ENCODE measurements at places on chromosomes 16 and 17. TPM values are rescaled to one million over a fixed set of nuclear protein-coding genes. Genes with fewer than 3 reads are reported as not detected.

DNA sequence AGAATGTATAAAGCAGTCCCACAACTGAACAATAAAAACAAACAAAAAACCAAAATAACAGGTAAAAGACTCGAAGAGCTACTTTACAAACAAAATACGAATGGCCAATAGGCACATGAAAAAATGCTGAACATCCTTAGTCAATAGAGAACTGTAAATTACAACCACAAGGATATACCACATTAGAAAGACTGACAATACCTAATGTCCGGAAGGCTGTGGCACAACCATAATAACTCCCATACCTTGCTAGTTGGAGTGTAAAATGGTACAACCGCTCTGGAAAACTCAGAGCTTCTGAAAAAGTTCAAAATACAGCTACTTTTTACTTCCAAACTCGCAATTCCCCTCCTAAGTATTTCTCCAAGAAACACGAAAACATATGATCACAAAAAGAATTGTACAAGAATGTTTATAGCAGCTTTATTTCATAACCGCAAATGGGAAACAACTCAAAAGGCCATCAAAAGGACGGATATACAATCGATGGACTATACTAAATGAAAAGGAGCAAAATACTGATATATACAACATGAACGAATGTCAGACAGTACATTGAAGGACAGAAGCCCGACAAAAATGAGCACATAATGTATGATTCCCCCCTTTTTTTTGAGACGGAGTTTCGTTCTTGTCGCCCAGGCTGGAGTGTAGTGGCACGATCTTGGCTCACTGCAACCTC lies 2.3 kb downstream of the TP53 start:
- no peak for DNase-seq

- no peak for DNase-seq
Observed at GRCh38 chr17:37888881-37889280, 35.3 kb upstream of the TBC1D3K start.

DNA sequence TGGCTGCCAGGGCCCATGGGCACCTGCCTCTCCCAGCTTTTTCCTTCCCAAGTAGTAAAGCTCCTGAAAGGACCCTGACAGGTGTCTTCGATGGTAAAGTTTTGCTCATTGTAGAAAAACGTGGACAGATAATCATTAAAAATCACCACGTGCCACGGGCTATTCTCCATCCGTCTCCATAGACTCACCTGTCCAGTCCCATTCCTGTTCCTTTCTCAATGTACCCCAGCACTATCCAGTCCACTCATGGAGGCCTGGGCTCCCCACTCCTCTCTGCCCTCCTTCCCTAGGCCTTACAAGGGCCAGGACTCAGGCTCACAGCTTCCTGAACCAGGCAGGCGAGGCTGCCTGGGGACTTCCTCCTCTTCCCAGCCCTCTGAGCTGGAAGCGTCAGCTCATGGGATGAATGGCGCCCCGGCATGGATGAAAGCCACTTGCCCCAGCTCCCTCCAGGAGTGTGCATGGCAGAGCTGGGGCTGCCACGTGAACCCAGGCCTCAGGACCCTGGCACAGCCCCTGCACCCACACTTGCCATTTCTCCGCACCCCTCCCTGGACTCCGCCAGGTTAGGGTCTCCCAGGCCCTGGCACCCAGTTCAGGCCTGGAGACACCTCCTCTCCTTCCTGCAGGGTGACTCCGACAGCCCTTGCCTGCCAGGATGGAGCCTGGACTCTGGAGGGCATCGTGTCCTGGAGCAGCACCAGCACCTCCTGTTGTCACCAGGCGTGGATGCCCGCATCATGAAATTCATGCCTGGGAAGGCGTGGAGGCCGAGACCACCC lies 8.8 kb downstream of the CTRB1 start:
- DNase-seq = no peak

- peak; percentile 91 for DNase-seq
Observed at GRCh38 chr17:35046740-35047283, 16.7 kb downstream of the RFFL start.

DNA sequence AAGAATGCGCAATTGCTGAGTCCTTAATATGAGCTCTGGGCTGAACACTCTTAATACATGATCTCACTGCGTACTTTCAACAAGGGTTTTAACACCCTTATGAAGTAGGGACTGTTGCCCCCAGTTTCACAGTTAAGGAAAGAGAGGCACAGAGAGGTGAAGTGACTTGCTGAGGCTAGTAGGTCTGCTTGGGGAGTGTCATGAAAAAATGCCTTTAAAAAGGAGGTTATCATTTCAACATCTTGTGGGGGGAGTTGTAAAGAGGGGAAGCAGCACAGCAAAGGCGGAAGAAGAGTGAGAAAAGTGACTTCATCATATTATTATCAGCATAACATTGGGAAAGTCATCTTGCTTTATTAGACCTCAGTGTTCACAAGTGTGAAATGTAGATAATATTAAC lies 2.1 kb downstream of the CCL4L2 start:
- DNase-seq = no peak

CCDC154 gene
- 0.13 TPM for total RNA-seq

DNA sequence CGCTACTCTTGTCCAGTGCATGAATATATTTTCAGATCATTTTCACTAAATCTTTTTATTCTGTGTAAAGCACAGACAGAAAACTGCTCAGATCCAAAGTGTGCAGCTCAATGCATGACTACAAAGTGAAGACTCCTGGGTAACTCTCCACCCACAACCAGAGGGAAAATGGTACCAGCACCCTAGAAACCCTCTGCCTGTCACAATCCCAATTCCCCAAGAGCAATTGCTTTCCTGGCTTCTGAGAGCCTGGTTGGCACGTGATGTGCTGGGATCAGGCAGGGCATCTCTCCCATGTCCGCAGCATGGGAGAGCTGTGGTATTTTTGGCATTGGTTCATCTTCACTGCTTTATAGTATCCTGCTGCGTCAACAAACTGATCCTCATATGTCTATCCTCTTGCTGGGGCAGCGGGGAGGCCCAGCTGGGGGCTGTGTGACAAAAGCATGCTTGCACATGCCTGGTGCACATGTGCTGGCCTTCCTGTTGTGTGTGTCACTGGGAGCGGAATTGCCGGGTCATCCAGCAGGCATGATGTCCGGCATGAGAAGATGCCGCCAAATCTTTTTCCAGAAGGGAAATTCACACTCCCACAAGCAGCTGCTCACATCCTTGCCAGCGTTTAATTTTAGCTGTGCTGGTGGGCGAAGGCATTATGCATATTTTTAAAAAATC lies 278.9 kb upstream of the FOXF1 start:
- DNase-seq = no peak

- no peak for DNase-seq
Observed at GRCh38 chr17:2406271-2406902, 5.5 kb upstream of the MNT start.

DNA sequence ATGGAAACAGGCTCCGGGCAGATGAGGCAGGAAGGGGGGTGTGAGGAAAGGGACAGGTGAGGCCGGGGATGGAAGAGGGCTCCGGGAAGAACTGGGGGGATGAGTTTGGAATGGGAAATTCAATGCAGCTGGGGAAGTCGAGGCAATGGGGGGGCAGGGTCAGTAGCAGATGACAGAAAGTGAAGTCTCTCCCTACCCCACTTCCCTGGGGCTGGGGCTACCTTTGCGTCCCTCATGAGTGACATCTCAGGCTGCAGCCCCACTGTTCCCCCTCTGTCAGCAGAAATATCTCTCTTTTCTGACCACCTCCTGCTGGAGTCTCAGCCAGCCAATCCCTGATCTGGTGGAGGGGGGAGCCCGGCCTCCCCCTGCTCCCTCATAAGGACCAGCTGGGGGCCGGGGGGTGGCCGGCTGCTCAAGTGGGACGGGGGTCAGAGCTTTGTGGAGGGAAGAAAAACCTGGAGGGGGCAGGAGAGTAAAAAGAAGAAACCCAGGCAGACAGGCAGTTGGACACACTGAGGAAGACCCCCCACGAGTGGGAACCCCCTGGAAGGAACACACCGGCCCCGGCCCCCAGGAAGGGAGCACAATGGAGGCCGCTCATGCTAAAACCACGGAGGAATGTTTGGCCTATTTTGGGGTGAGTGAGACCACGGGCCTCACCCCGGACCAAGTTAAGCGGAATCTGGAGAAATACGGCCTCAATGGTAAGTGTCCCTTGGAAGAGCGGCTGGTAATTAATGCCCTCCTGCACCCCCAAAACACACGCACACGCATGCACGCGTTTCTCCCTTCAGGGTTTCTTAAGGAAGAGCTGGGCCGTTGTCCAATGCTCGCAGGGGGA lies at the start of gene ATP2A1:
ATP2A1 (plus strand) TSS at position 406 of the 844 bp plus-strand sequence; CDS start at position 590, 184 bp downstream.
- DNase-seq = no peak

DNA sequence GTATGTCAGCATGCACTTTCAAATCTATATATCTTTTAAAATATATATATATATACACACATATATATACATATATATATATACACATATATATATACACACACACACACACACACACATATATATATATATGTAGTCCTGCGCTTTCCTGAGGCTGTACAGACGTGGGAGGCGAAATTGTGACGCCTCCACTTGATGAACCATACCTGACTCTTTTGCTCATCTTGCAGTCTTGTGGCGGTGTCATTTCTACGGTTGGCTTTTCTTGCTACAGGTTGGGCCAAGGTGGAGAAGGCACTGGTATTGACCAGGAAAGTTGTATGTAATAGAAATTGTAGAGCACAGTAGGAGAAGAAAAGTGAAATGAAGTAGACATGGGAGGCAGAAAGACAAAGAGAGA lies 88.2 kb downstream of the RBFOX1 start:
- DNase-seq = no peak

DNA sequence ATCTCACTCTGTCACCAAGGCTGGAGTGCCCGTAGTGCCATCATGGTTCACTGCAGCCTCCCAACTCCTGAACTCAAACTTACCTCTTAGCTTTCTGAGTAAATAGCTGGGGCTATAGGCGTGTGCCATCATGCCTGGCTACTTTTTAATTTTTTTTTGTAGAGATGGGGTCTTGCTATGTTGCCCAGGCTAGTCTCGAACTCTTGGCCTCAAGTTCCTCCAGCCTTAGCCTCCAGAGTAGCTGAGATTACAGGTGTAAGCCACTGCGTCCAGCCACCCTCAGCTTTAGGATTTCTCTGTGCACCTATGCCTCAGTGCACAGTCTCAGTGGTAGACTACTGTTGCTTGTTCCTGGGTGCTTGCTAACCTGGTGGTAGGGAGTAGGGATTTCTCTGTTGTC lies 5.5 kb downstream of the SLC7A6 start:
- no peak for DNase-seq

TBC1D3I gene
- total RNA-seq = under 0.01 TPM

GRCh38 chr17:11388054-11388453 lies 147.0 kb downstream of the SHISA6 start:
- DNase-seq = no peak

SMTNL2 gene
- not detected for total RNA-seq

ETV4 gene
- 7.2 TPM for total RNA-seq

GRCh38 chr17:40095944-40096791 lies 4.2 kb downstream of the NR1D1 start:
- DNase-seq = peak; percentile 87

- DNase-seq = peak; percentile 88
Observed at GRCh38 chr17:17725011-17725751, 43.9 kb downstream of the RAI1 start.

- DNase-seq = no peak
Observed at GRCh38 chr17:66983414-66984021, 19.0 kb downstream of the CACNG4 start.

TP53TG3 gene
- total RNA-seq = not detected

DNA sequence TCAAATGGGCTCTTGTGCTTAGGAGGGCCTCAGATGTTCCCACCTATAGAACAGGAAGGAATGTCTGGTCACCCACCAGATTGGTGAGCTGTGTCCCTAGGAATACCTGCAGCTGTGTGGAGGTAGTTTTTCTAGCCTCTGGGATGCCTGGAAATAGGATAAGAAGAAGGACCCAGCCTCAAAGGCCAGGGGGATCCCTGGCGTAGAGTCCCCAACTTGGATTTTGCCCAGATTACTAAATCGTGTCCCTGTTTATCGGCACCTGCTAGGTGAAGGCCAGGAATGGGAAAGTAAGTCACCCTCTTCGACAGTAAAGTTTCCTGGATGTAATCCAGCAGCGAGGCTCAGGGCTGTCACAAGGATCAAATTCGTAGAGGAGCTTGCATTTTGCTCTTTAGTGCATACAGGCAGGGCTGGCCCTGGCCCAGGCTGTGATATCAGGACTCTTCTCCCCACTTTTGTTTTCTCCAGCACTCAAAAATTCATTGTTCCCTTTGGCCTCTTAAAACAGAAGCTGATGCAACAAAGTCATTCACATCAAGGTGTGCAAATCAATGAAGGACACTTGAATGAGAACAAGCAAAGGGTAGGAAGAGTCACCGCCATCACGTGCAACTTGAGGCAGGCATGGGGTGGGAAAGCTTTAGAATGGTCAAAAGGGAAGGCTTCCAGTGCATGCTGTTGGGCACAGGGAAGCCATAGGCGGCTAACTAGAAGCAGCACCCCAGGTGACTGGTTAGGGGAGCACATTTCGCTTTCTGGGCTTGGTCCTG lies 7.5 kb downstream of the SLC13A2 start:
- no peak for DNase-seq

- no peak for DNase-seq
Observed at GRCh38 chr17:6045621-6046357, 24.4 kb upstream of the WSCD1 start.

- DNase-seq = peak; percentile 68
Observed at GRCh38 chr16:75580-76501, 2.2 kb upstream of the MPG start.

DNA sequence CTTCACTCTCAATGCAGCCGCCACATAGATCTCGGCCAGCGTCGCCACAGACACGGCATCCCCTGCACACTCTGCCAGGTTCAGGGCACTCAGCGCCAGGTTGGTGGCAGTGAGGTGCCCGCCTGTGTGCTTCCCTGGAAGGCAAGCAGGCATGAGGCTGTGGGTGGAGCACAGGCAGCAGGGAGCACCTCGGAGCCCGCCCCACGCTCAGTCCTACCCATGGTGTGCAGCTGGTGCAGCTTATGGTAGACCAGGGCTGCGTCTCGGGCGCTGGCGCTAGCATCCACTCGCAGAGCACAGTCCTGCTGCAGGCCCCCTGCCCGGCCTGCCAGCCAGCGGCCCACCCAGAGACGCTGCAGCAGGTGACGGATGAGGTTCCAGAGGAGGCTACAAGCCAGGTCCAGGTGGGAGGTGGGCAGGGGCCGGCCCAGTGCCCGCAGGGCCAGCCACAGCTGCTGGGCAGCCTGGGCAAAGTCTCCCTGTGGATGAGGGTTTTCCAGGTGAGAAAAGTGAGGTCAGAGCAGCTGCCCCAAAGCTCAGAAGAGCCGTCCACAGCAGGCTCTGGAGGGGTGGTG lies 20.5 kb downstream of the SREBF1 start:
- no peak for DNase-seq

- no peak for DNase-seq
Observed at GRCh38 chr17:14121952-14122351, 52.6 kb downstream of the COX10 start.

DNA sequence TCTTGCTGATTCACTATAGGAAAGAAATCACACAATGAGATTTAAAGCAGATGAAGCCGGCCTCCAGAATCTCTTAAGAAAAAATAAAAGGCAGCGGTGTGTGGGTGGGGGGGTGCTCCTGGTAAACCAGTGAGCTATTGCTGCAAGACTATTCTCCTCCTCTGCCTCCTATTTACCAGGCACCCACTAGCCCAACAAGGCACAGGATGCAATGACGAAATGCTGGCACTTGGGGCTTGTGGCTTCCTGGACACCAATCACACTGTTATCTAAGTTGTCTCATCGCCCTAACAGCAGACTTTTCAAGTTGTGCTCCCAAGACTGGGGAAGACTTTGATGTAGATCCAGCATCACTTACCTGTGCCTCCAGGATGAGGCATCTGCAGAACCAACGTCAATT lies 50.2 kb upstream of the NDRG4 start:
- DNase-seq = no peak

GRCh38 chr16:26247063-26247462 lies 555.3 kb downstream of the HS3ST4 start:
- DNase-seq = no peak

GFER gene
- 9.7 TPM for total RNA-seq

All from dermis microvascular lymphatic vessel endothelial cell (primary cell).